Fibroblast of skin of right biceps (primary cell): ENCODE measurements at places on chromosomes 6 and 20.
A peak's percentile ranks its signal among the peaks of the same experiment; 100 is the strongest.

DNA sequence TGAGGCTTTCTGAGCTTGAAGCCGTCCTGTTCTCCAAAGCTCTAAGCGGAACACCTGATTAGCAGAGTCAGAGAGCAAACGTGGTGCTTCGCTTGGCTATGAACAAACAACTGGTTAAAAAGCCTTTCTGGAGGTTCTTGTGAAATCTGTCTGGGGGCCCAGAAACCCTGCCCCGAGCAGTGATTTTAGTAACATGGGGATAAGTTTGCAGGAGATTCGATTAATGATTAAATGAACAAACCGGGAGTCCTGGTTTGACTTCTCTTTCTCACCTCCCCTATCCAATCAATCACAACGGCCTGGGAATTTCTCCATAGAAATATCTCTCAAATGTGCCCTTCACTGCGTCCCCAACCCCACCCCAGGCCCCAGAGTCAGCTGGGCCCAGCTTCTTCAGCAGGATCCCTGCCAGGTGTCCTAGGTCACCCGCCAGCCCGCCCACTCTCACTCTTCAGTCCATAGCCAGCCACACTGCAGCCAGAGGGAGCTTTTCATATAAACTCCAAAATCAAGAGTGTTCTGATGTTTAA is 43.6 kb downstream of the ZDHHC14 start:
- DNase-seq, result no peak

DNA sequence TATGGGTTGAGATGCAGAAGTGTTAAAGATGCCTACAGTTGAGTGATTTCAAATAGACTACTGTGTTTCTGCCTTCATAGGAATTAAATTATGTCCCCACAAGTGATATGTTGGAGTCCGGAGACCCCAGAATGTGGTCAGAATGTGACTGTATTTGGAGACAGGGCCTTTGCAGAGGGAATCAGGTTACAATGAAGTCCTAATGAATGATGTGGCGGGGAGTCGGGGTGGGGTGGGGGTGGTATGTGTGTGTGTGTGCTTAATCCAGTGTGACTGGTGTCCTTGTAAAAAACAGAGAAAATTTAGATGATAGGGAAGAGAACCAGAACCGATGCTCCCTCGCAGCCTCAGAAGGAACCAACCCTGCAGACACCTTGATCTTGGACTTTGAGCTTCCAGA is 448.2 kb downstream of the QKI start:
- DNase-seq, result peak; percentile 53

GRCh38 chr20:43170771-43171170 is 18.9 kb downstream of the PTPRT start:
- DNase-seq, result no peak

DNA sequence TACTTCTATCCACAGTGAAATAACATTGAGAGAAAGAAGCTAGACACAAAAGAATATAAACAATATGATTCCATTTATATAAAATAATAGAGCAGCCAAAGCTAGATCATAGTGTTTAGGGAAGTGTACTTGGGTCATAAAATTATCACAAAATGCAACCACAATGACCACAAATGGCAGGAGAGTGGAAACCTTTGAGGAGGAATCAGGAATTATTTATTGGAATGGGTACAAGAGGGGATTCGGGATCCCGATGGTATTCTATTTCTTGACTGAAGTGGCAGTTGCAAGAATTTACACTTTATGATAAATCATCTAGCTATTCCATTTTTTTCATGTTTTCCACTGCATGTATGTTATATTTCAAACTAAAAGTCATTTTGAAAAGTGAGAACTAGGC is 76.1 kb downstream of the IPCEF1 start:
- DNase-seq, result no peak

DNA sequence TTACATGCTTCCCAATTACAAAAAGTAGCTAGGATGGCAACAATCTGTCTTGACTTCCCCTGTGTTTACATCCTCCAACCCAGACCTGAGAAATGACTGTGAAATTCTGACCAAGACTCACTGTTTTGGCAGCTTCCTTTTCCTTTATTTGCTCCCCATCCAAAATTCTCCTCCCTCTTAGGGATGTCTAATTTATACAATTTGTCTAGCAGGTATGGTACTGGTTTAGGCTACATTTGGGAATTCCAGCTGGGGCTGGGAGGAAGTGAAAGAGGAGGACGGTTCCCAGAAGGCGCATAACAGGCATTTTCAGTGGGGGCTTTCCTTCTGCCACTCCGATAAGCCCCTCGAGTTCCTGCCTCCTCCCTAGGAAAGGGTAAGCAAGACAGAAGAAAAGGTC is 231.5 kb upstream of the BTBD3 start:
- no peak for DNase-seq

- no peak for DNase-seq
These were observed 331.3 kb downstream of the ZFAND3 start for GRCh38 chr6:38150681-38151296.

DNA sequence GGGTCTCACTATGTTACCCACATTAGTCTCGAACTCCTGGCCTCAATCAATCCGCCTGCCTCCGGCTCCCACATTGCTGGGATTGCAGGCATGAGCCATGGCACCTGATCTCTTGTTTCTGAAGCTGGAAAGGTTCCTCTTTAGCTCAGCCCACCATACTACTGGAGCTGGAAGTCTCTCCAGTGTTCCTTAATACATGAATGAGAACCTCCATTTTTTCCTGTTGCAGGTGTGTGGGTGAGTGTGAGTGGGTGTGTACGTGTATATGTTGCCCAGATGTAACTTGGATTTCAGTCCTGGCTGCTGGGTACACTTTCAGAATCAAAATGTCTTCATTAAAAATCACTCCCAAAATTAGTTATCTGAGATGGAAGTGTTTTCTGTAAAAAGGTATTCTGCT is 11.1 kb downstream of the PNPLA1 start:
- no peak for DNase-seq

DNA sequence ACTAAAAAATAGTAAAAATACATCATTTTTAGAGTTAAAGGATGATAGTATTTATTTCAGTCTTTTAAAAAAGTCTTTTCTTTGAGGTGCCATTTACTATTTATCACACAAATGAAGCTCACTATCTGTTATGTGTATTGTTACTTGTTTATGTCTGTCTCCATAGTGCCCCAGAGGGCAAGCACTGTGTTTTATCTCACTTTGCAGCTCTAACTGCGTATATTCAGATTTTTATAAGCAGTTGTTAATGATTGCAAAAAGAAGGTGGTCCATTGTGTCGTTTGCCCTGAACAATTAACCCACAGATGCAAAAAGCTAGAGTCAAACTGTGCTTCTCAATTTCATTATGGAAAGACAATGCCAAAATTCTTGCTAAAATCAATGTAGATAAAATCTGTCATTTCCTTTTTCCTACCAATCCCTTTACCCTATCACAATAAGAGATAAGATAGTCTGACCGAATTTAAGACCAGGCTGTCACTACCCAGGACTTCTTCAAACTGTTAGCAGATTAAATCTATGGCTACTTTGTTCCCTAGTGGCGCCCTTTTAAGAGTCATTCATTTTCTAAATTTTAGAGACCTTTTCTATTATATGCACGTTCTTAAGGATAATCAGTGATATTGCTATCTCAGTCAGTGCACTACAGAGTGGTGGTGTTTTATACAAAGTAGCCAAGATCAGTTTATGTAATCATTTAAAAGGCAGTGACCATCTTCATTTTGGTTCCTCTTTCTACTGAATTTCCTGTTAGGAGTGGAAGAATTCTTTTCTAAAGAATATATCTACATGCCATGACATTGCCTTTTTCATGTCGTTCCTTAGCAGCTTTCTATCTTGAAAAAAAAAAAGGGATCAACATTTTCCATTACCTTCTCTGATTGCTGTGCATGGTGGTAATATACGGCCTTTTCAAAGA is 133.1 kb upstream of the PRDM1 start:
- no peak for DNase-seq

GRCh38 chr20:43508106-43508505 is 609 bp downstream of the L3MBTL1 start:
- DNase-seq, result no peak

- DNase-seq, result no peak
These were observed 28.7 kb upstream of the IRF4 start for GRCh38 chr6:362924-363249.

- DNase-seq, result no peak
These were observed 42.8 kb downstream of the MAP3K5 start for GRCh38 chr6:136749359-136749997.

GRCh38 chr6:42532038-42532669 is 31.7 kb upstream of the UBR2 start:
- DNase-seq, result peak; percentile 72
